ENCODE measurements at places on chromosomes 7 and 10. TPM values are rescaled to one million over a fixed set of nuclear protein-coding genes. Genes with fewer than 3 reads are reported as not detected.

The SH2D4B gene
- not detected for total RNA-seq

The NODAL gene
- total RNA-seq = not detected

The SPAM1 gene
- total RNA-seq = not detected

The TMEM72 gene
- total RNA-seq = 0.25 TPM

The ABCB1 gene
- 20.4 TPM for total RNA-seq

The NUTM2E gene
- total RNA-seq = not detected

The SPACDR gene
- 0.89 TPM for total RNA-seq

The HOXA2 gene
- 2.4 TPM for total RNA-seq

The MOGAT3 gene
- not detected for total RNA-seq

The OR2A42 gene
- total RNA-seq = under 0.01 TPM

The ZNF467 gene
- 12.8 TPM for total RNA-seq

The PNLIPRP3 gene
- not detected for total RNA-seq

The CCL26 gene
- total RNA-seq = 0.38 TPM

The FOXI2 gene
- not detected for total RNA-seq

The MAGI2 gene
- total RNA-seq = 0.81 TPM

The CUBN gene
- total RNA-seq = 0.16 TPM

The ZNF488 gene
- 0.25 TPM for total RNA-seq
